HS-5 (cell line): ENCODE measurements at places on chromosomes 6 and 20.

GRCh38 chr20:8616792-8617191 is 452.1 kb upstream of the PLCB4 start:
- no peak for DNase-seq

GRCh38 chr6:129989396-129989795 is 29.0 kb upstream of the L3MBTL3 start:
- no peak for DNase-seq

DNA sequence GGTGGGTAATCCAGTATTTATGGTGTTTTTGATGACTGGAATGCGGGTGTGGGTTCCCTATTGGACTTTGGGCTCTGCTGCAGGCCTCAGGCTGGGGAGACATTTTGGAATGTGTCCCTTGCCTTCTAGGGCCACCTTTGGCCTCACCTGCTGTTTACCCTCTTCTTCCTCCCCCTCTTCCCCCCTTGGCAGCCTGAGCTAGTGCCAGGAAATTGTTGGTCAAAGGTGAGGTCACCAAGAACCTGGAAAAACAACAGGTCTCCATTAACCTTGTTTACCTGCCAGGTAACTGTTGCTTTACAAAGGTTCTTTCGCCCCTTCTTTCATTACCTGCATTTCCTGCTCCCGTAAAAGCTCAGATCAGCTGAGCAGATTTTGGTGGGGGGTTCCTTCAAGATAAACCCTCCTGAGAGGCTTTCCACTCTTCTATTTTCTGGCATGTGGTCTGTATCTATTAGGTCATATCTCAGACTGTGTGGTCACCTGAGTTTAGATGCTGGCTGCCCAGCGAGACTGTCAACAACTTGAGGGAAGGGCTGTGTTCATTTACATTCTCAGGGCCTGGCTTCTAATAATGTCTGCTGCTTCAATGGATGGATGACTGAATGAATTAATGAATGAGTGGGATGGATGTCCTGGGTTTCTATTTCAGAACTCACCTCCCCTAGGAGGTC is 34.7 kb downstream of the VEGFA start:
- no peak for DNase-seq

- no peak for DNase-seq
These were observed 261.3 kb downstream of the PLCB1 start for GRCh38 chr20:8393381-8393780.

DNA sequence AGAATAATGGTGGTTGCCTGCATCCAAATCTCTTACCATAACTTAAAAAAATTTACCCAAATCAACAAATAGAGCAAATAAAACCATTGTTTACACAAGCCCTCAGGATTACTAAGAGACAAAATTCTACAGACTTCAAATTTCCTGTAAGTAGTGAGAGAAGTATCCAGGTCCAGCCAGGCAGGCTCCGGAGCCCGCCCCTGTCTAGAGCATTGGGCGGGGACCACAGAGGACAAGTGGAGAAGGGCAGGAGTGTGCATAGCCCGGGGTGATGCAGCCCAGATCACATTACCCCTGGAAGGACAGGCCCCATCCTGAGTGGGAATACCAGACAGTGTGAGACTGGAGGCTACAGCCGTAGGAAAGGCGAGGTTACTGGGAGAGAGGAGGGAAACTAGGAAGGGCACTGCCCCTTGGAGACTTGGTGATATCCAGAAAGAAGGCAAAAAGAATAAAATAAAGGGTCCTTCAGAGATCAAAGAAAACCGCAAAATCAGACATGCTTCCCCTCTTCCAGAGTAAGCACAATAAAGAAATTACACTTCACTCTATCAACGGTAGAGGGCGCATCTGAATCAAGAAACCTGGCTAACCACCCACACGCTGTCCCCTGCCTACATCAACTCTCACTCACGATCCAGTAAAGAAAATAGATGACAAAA is 26.6 kb downstream of the RIN2 start:
- peak; percentile 68 for DNase-seq

- no peak for DNase-seq
These were observed 185.6 kb downstream of the OR2B2 start for GRCh38 chr6:27726619-27727023.

- no peak for DNase-seq
These were observed 12.3 kb downstream of the TGM2 start for GRCh38 chr20:38152621-38153221.

DNA sequence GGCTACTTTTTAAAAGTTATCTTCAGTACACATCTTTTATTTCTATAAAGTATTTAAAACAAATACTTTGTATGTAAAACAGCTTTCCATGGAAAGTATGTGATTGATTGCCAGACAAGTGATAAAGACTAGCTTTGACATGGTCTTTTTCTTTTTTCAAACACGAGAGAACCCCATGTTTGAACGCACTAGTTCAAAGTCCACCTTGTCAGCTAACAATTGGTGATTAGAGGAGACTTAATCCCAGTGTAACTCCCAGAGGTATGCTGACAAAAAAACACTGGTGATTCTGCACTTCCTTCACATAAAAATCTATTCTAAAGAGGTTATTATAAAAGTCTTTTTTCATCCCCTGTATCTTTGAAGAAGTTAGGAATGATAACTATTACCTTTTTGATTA is 438.1 kb downstream of the GJA1 start:
- no peak for DNase-seq
